ENCODE measurements at places on chromosomes 2 and 18.

DNA sequence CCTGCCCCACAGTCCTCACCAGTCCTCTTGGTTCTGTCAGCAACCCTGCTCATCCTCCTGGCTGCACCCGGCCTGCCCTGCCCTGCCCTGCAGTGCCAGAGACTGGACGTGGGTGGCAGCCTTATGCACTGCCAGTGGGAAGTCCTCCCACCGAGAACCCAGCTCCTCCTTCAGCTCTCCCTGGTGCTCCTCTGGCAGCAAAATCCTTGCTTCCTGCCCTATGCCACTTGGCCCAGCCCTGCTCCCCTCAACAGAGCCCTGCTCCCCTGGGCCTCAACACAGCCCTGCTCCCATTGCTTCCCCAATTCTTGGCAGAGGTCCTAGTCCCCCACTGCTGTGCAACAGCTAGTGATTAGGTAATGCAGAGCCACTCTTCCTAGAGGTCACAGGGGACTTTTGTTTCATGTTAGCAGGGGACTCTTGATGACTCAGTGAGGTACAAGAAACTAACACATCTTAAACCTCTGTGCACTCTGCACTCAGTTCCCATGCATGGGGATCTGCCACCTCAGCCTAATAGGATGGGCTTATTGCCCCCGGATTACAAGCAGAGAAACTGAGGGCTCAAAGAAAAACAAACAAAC, 58.0 kb upstream of the EDAR start:
- DNase-seq = no peak

DNA sequence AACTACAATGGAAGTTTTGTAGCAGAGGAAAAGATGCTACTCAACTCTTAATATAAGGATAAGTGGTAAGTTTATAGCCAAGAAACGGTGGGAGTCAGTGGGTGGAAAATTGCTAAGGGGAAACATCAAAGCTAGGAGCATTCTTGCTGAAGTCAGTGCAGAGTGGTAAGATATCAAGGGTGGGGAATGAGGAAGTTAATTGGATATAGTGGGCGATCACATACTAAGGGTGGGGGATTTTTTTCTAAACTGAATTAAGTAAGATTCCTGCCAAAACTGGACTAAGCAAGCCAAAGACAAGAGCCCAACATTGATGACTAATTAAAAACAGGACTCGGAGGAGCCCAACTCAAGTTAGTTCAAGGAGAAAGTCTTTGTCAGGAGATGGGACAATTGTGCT, 525.4 kb downstream of the CCDC85A start:
- no peak for DNase-seq

GRCh38 chr2:3180082-3180908, 197.3 kb downstream of the EIPR1 start:
- DNase-seq = no peak

GRCh38 chr2:52919673-52920072, 847.9 kb upstream of the CHAC2 start:
- no peak for DNase-seq

- DNase-seq = no peak
Observed at GRCh38 chr2:39584283-39584965, 81.3 kb upstream of the TMEM178A start.

DNA sequence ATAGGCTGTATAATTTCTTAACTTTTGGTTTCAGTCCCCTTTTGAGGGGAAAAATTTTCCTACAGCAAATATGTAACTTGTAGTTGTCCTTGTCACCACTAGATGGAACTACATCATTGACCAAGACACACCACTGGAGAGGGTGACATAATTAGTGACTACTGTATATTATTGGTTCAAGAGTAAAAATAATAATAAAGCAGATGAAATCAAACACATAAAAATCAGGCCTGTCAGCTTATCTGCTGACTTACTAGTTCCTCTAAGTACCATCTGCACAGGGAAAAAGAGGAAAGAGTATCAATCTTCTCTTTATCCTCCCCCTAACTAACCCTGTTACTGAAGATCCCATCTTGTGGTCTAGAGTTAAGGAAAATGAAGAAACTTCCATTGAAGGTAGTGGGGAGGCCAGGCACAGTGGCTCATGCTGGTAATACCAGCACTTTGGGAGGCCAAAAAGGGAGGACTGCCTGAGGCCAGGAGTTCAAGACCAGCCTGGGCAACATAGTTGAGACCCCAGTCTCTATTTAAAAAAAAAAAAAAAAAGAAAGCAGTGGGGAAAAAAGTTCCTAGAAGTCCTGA, 29.6 kb upstream of the ENOSF1 start:
- peak; percentile 24 for DNase-seq

GRCh38 chr2:134079373-134079772, 174.5 kb upstream of the MGAT5 start:
- DNase-seq = no peak

Data from NCI-H526 (cell line).